ENCODE measurements at places on chromosomes 3 and 15.

- DNase-seq = no peak
Observed at GRCh38 chr15:60660290-60661051, 181.5 kb upstream of the ICE2 start.

DNA sequence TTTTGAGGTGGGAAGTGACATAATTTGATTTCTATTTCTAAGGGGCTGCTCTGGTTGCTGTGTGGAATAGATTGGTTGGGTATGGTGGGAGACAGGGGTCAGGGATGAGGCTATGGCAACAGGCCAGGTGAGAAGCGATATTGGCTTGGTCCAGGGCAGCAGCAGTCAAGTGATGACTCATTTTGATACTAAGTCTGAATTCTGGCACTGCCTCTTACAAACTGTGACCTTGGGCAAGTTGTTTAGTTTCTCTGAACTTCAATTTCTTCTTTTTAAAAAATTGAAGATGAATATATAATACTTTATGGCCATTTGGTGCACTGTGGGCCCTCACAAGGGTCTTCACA lies 40.4 kb upstream of the CLSTN2 start:
- no peak for DNase-seq

- DNase-seq = peak; percentile 9
Observed at GRCh38 chr15:69161079-69161877, 843 bp downstream of the GLCE start.

GRCh38 chr3:120796976-120797375 lies 54.4 kb downstream of the GTF2E1 start:
- DNase-seq = no peak

DNA sequence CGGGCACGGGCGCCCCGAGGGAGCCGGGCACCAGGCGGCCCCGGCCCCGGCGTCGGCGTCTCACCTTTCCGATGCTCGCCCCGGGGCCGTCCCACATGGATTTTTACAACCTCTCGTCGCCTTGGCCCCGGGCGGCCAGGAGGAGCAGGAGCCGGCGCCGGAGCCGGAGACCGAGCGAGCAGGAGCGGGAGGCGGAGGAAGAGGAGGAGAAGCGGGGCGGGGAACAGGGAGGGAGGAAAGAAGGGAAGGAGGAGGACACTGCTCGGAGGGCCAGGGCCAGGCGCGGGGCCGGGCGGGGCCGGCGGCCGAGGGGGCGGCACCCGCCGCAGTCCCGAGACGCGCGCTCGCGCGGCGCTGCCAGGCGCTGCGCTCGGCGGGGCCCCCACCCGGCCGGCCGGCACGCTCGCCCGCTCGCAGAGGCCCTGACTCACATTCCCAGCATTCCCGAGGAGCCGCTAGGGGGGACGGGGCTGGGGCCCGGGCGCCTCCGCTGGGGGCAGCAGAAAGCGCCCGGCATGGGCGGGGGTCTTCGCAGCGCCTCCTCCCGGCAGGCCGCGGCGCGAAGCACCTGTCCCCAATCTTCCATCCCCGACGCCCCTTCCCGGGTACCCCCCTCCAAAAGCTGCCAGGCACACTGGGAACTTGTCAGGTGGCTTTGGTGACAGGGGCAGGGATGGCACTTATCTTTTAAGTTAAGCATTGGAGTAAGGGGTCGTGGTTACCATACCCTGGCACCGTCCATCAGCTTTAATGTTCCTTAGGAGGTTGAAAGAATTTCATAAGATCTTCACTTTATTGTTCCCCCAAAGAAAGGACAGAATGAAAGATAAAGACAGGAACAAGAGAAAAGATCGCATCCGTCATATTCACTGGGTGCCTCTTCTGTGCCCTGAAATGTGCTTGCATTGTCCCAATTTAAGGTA lies at the start of gene ERC2:
TSS of gene ERC2 (minus strand) at position 284 of the 923 bp plus-strand sequence.
- DNase-seq = no peak

DNA sequence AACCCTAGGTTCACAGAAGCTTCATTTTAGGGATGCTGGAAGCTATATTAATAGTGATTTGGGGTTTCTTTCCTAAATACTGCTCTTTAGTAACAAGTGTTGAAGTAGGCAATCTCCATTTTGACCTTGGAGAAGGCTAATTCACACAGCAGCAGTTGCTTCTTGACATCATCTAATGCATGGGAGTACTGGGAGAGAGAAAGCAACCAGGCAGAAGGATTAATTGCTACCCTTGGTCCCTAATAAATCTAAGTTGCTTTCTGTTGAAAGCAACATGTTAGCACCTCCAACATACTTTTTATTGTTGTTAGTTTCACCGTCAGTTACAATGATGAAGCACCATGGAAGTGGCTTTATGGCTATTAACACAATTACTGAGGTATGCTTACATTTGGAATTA lies 96.2 kb downstream of the ADAMTS9 start:
- no peak for DNase-seq

DNA sequence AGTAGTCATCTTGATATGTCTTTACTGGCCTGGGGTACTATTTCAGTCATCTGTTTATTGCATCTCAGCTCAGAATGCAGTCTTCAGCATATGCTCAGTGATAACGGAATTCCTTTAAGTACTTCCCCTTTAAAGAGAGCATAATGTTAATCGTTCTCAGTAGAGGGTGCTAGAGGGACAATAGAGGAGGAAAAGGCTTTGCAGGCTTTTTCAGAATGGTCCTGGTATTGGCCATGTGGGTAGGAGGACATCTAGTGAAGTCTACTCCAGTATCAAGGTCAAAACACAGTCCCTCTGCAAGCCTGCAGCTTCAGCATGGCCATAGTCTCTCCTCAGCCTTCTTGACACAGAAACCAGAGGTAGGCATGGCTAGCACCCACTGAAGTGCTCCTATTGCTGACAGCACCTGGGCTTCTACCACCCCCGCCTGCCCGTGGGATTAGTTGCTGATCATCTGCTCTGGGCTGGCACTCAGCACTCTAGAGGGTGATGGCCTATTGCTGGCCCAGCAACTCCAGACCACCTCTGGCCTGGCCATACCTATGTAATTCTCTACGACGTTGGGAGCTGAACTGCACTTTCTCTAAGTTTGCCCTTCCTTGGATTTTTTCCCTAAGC lies 65.4 kb downstream of the KCNH8 start:
- no peak for DNase-seq

DNA sequence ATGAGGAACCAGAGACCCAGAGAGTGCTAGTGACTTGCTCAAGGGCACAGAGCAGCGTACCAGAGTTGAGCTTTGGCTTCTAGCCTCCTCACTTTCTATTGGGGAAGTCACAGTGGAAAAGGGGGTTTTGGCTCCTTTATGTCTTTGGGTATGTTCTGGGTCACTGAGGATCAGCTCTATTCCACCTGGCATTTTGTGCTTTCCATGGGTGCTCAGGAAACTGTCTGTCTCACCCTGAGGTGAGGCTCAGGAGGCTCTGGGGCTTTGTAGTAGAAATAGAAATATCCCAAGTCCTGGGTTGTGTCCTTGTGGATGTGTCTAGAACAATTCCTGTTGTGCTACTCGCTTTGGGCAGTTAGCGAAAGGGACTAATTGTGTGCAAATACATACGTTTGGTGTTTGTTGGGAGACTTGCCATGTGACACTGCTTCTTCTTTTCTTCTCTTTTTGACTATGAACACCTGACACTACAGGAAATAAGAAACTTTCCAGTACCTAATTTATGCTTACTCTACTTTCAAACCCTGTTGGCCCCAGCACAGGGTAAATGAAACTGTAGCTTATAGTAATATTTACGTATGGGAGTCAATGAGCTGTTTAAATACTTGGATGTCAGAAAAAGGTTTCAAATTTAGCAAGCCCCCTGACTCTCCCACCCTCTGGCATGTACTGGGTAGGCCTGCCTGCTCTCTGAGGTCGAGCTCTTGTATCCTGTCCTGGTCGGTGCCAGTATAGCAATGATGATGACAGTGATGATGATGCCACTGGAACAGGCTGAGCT lies 35.6 kb downstream of the SMAD3 start:
- no peak for DNase-seq

- DNase-seq = no peak
Observed at GRCh38 chr3:29385046-29385830, 104.4 kb downstream of the RBMS3 start.

- no peak for DNase-seq
Observed at GRCh38 chr3:12060139-12060845, 56.1 kb downstream of the SYN2 start.

GRCh38 chr15:81111018-81111417 lies 23.1 kb upstream of the CFAP161 start:
- no peak for DNase-seq

DNA sequence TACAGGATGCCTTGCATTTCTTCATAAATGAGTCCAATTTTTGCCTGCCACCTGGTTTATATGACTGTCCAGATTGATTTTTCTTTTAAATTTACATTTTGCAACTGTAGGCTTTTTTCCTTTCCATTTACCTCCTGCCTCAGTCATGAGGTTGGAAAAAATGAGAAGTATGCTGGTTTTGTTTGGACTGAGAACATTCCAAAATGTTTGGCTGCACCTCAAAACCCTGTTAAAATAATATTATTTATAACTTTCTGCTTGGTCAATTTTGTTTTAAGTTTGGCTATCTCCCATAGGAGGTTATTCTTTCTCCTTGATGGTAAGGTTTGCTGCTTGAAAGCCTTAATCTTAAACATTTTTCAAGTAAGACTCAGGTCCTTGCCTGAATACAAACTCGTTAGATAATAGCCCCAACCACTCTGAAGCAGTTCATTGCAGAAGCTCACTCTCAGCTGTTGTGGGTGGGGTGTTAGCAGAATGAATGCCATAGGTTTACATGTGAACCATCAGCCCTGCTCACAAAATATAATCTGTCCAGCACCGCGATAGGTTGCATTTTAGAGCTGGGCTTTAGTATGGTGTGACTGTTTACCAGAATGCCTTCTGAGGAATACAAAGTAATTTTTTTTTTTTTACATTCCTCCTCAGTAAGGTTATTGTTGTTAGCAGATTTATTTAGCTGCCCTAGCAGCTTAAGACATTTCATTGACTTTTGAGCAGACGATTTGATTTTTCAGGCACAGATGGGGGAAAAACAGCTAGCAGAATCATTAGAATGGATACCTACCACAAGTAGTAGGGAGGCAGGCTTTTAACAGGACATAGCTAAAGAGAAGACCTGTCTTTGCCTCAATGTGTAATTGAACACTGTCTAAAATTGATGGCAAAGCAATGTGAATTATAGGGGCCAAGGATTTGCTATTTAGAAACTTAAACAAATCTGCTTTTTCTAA lies 630.8 kb upstream of the KCNMB2 start:
- no peak for DNase-seq

- no peak for DNase-seq
Observed at GRCh38 chr3:197289726-197290125, 8.7 kb downstream of the DLG1 start.

DNA sequence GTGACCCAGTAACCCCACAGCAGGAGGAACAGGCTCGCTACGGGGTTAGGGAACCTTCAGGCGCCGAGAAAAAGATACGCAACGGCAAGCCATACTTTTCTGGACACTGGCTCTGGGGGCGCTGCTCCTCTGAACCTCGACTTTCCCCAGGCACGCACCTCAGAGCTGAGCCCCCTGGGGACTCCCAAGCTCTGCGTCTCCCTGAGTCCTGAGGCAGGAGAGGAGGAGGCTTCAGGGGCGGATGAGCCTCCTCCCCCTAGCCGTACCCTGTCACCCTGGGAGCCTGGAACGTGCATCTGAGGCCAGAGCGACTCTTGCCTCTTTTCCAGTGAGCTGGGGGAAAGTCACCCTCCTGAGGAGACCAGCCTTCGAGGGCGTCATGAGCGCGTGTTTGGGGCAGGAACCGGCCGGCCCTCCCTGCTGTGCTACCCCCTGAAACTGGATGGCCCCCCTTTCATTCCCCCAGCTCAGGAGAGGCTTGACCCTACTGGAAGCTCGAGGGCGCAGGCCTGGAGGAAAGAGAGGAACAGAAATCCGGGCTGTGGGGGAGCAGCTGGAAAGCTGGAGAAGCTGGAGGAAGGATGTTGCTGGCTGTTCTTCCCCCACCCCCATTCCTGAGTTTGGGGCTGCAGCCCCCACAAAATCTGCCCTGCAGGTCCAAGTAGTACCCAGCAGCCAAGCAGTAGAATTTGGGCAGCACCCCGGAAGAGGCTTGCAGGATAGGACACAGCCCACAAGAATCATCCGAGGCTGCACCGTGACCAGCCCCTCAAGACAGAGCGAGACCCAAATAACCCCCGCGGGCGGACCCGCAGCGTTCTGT lies 25.1 kb upstream of the POLG start:
- DNase-seq = no peak

DNA sequence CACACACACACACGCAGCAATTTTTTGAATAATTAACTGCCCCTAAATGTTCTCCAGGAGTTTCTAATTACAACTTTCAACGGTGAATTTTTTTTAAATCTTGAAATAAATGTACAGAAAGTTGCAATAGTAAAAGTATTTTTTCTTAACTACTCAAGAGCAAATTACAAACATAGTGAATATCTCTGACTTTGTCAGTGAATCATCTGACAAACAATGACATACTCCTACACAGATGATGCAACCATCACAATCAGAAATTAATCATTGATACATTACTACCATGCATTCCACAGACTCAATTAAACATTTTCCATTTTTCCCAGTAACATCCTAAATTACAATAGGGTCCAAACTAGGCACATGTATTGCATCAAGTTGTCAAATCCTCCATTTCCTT lies 597.3 kb downstream of the NAALADL2 start:
- no peak for DNase-seq

GRCh38 chr3:115518100-115518852 lies 105.0 kb upstream of the GAP43 start:
- no peak for DNase-seq

DNA sequence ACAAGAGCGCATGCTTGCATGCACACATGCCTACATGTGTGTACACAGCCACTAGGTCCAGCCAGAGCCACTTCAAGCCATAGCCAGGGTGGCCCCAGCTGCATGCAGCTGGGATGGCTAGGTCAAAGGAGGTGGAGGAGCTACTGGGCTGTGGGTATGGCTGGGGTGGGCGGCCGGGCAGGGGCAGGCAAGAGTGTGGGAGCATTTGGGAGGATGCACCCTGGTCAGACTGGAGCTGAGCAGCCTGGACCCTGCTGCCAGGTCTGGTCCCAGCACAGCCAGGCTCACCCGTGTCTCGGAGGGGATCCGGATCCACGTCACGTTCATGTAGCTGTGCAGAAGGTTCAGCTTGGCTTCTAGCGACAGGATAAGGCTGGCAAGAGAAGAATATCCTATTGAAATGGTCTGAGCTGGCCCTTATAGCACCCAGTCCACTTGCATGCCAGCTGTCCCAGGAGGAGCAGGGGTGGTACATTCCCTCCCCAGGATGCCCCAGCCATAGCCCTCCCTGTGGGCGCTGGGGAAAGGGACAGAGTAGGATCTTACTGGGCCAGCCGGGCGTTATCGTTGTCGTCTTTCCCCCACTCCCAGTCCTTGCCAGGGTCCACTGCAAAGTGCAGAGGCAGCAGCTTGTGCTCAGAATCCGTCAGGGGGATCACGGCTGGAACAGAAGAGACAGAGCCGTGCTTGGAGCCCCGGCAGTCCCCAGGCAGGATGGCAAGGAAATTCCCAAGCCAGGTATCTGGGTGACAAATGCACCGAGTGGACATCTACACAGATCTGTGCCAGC lies 160.5 kb downstream of the KLF13 start:
- no peak for DNase-seq

GRCh38 chr3:28947751-28948150 lies 333.1 kb upstream of the RBMS3 start:
- no peak for DNase-seq

Data from effector CD4-positive, alpha-beta T cell (primary cell).